Dermis blood vessel endothelial cell (primary cell): ENCODE measurements at places on chromosomes 3 and 15.

DNA sequence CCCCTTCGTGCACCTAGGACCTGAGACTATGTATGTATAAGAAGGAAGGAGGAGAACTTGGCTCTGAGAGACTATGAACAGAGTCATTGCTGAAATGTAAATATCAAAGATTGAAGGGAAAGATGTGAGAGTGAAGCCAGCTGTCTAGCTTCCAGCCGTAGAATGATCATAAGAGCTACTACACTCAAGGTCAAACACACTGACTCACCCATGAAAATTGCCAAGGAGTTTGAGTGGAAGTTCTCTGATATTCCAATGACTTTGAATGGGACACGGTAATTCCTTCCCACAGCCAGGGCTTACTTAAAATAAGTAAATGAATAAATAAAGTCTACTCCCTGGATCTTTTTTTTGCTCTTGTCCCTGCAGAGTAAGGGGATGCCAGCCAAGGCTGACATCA lies 398.9 kb upstream of the TPRG1 start:
- DNase-seq: peak; percentile 67

- DNase-seq: no peak
These were observed 8.3 kb downstream of the BDH1 start for GRCh38 chr3:197547306-197548011.

GRCh38 chr3:13650210-13651056 lies 101.5 kb downstream of the FBLN2 start:
- DNase-seq: peak; percentile 86

DNA sequence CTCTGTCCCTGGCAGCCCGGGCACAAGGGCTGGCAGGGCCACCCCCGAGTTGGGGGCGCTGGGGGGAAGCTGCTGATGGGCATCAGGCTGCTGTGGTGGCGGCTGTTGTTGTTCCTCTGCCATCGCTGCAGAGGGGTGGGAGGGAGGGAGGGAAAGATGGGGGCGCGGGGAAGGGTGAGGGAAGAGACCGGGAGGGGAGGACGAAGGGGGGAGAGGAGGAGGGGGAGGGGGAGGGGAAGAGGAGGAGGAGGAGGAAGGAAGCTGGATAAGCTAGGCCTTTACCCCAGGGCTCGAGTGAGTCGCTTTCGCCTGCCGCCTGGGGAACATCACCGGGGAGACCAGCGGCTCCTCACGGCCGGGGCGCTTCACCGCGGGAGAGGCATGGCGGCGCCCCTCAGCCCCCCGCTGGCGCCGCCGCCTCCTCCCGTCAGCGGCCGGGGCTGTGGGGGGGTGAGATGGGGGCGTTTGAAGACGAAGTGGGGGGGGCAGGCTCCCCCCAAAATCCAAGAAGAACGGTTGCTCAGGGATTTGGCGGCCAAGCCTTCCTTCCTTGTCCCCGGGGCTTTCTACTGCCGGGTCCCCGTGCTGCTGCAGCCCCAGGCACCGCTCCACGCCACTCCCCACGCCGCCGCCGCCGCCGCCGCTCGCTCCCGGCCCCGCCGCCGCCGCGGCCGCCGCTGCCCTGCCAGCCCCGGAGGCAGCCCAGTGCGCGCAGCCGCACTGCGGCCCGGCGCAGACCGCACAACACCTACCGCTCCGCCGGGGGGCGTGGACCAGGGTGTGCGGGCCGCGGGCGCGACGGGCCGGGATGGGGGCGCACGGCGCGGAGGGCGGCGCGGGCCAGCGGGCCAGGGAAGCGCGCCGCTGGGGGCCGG lies at the start of gene RFX7:
RFX7 (minus strand) TSS at position 717 of the 875 bp plus-strand sequence; CDS start at position 123, 594 bp downstream.
- DNase-seq: peak; percentile 86

DNA sequence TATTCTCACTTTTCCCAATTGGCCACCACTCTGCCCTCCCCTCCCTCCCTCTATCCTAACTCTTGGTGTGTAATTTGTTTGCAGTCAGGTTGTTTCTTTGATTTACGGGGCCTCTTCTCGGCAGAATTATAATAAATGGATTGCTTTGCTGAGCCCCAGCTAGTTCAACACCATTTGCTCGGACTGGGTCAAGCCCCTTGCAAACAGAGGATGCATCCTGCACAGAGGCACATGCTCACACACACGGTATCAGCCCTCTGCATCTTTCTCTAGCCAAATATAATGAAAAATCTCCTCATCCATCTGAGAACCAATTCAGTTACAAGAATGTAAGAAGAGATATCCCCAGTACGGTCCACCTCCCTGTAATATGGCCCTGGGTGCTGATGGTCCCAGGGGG lies 97.7 kb downstream of the EPHB1 start:
- no peak for DNase-seq
